ENCODE measurements at places on chromosomes 2 and 18.

- DNase-seq = no peak
Measured at GRCh38 chr2:223203971-223204929, 152.3 kb downstream of the KCNE4 start.

- no peak for DNase-seq
Measured at GRCh38 chr18:44590956-44591670, 89.6 kb upstream of the SETBP1 start.

GRCh38 chr2:62424899-62425298 lies 81.1 kb downstream of the TMEM17 start:
- no peak for DNase-seq

DNA sequence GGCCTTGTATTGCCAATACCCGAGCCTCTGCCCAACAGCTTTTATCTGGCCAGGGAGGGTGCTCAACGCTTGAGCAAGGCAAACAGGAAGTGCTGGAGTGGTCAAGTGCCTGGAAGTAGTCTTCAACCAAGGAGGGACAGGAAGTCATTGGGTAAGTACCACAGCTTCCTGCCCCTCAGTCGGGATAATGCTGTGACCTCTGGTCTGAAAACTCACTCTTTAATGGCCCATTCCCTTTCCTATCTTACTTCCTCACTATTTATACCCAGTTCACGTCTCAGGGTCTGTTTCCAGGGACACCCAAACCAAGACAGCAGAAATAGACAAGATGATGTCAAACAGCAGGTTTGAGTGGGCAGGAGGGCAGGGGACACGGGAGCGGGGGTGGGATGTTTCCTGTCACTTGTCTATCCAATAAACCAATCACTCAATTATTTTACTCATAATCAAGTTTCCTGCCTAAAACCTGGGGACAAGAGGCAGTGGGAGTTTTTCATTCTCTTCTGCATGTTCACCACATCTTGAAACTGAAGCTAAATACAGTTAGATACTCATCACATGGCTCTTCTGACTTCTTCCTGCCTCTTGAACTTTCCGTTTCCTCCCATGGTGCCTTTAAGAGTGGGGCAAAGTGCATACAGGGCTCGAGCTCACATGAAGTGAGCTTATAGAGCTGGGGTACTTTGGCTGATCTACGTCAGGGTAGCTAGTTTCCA lies 68.9 kb upstream of the CAB39 start:
- no peak for DNase-seq

DNA sequence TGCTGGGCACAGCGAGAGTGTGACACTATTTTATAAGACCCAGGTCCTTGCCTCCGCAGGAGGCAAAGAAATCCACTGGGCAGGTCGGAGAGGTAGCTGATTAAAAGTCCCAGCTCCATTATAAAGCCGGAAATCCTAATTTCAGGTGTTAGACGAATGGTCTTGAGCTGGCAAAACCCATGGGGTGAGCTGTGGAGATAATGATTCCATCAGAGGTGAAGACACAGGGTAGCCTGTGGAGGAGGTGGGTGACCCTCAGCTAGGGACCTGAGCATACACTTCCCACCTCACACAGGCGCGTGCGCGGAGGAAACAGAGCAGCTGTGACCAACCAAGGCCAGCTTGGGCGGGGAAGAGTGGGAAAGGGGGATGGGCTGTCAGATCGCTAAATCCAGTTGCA lies 201.7 kb upstream of the CXCR4 start:
- DNase-seq = no peak

DNA sequence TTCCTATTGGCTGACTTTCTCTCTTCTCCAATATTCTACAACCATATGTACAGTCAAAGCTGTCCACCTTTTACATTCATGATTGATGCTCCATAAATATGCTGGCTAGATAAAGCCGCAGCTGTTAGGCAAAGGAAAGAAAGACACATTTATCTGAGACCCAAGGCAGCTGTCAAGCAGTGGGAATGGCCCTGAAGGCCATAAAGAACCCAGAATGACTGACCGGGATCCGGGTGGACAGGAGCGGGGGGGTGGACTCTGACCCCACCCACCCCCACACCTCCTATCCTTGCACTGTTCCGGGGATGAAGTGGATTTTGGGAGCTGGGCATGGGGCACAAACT lies 116.4 kb downstream of the RTP5 start:
- no peak for DNase-seq

- no peak for DNase-seq
Measured at GRCh38 chr2:77086051-77086450, 436.1 kb downstream of the LRRTM4 start.

- no peak for DNase-seq
Measured at GRCh38 chr2:22885245-22885644, 499.7 kb upstream of the KLHL29 start.

DNA sequence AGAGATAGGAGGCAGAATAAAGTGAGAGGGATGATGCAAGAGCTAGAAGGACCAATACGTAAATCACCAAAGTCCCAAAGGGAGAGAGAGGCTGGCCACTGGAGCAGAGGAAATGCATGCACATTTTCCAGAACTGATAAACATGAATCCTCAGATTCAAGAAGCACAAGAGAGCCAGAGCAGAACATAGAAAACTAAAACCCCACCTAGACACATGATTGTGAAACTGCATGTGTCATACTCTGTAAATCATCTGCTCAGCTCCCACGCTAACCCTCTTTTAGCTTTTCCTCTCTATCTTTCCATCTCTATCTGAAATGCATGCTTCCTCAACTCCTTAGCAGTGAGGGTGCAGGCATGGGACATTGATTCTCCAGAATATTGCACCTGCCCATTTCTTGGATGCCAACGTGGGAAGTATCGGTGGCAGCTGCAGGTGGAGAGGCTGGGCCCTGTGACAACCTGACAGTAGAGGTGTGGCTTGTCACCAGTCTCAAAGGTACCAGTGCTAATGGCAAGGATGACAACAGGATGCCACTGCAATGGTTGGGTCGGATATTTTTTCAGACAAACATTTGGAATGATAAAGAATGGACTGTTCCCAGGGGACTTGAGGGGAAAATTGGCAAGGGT lies 89.3 kb upstream of the OTOS start:
- no peak for DNase-seq

DNA sequence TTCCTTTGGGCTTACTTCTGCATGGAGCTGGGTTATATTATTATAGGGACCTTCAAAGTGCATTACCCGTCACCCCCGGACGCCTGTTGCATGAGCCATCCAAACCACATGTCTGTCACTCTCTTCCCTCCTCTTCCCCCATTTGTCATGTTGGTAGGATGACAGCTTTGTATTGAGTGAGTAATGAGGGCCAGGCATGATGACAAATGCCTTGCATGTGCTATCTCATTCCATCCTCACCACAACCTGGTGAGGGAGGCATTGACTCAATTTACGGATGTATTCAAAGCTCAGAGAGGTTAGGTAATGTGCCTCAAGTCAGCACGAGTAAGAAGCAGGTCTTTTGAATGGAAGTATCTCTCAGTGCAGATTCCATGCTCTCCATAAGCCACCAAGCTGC lies 510.5 kb upstream of the TNP1 start:
- no peak for DNase-seq

GRCh38 chr2:85446296-85447221 lies 28.0 kb downstream of the SH2D6 start:
- no peak for DNase-seq

GRCh38 chr2:167506395-167506794 lies 618.1 kb downstream of the XIRP2 start:
- DNase-seq = no peak

DNA sequence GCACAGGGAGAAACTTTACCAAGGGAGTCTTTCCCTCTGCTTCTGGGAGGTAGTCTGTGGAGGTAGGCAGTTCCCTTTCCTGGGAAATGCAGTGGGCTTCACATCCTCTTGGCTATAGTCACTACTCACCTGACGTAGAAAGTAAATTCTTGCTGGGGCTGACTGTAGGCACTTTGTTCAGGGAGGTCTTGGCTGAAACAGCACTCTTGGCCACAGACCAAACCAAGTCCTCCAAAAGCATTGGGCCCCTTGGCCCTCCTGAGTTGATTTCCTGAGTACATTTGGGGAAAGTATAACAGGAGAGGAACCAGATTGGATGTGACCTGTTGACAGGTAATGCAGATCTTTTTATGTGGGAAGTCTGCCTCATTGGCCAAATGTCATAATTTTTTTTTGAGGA lies 108.9 kb downstream of the MGAT5 start:
- no peak for DNase-seq

DNA sequence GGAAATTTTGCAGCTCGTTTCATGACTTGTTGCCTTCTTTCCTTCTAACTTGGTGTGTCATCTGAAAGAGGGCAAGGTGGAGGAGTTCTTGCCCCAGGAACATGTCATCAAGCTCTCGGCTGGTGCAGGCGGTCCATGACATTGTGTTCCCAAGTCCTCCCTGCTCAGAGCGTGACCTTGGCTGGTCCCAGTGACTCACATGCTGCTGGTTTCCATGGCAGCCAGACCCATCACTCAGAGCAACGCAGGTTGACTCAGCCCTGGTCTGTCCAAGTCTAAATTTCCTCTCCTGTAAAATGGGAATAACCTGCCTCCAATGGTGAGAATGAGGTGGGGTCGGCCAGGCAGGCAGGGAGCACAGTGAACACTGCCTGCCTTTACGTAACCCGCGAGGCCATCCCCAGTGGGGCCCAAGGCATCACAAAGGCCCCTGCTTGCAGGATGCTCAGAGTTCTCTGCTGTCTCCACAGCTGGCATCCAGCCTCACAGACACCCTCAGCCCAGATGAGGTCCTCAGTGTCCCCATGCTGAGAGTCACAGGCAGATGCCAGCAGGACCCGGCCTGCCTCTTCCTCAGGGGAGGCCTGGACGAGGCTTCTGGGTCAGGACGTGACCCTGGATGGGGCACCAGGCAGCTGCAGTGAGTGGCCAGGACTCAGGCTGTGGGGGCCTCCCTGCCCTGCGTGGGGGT lies 143.7 kb downstream of the TPO start:
- DNase-seq = no peak

DNA sequence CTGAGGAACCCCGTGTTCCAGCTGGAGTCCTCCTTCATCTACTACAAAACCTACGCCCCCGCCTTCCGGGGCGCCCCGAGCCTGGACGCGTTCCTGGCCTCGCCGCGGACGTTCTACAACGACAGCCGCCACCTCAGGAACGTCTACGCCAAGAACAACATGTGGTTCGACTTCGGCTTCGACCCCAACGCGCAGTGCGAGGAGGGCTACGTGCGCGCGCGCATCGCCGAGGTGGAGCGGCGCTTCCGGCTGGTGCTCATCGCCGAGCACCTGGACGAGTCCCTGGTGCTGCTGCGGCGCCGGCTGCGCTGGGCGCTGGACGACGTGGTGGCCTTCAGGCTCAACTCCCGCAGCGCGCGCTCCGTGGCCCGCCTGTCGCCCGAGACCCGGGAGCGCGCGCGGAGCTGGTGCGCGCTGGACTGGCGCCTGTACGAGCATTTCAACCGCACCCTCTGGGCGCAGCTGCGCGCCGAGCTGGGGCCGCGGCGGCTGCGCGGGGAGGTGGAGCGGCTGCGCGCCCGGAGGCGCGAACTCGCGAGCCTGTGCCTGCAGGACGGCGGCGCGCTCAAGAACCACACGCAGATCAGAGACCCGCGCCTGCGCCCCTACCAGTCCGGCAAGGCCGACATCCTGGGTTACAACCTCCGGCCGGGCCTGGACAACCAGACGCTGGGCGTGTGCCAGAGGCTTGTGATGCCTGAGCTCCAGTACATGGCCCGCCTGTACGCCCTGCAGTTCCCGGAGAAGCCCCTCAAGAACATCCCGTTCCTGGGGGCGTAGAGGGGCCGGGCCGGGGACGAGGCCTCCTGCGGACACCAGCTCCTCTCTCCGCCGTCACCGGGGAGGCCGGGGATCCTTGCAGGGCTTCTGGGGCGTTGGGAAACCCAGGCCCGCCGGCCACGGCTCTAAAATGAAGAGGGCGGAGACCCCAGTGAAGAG lies 5.3 kb upstream of the NEU4 start:
- no peak for DNase-seq

GRCh38 chr2:36351736-36352349 lies 3.7 kb upstream of the CRIM1 start:
- no peak for DNase-seq

GRCh38 chr2:64987001-64987955 lies 1.9 kb upstream of the SLC1A4 start:
- DNase-seq = no peak

DNA sequence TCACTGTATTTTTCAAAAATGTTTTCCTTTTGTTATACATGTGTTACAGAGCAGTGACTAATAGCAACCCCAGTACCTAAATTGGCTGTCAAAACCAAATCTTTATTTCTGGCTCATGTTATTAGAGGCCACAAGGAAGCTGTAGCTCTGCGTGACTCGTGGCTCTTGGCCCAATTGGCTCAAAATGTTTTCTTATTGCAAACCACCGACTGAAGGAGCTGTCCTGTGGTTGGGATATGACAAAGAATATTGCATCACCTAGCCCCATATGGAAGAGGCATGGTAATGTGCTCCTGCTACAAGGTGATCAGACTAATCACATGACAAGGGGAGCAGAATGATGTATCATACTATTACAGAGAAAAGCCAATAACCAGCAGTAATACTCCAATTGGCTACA lies 1058.5 kb downstream of the CBLN2 start:
- DNase-seq = no peak

DNA sequence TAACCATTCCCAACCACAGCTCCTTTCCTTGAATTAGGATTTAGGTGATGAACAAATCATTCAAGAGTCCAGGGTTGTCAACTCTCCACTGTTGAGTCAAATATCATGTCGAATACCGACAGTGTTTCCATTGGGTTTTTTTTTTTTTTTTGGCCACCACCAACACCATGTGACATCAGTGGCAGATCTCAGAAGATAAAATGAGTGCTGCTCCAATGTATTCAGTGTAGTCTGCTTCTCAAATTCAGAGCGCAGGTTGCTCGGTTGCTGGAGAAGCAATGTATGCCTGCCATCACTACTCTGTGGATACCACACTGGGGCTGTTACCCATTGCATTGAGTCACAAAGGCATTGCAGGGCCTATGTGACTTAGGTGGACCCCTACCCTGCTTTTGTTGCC lies 10.8 kb upstream of the ATL2 start:
- DNase-seq = no peak

DNA sequence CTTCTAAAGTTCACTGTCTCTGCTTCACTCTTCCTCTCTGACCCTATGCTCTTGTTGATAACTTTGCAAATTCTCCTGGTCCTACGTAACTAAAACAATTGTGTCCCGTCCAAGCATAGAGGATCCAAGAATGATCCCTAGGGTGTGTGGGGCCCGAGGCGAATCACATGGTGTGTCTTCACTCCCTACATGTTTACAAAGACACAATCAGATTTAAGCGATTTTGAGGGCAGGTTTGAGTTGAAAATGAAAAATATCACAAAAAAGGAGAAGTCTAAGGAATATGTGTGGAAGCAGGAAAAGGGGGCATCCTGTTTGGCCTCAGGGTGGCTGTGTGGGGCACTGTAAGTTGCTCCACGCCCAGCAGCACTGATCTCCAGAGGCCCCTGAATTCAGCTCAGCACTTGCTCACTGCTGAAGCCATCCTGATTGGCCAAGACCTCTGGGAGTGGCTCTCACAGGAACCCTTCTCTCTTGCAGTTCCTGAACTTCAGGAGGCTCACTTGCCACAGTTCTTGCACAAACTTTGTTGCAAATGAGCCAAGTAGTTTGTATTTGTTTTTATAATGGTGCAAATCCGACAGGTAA lies 363.6 kb downstream of the ZNF521 start:
- DNase-seq = no peak

- DNase-seq = no peak
Measured at GRCh38 chr2:30756051-30756719, 51.1 kb downstream of the CAPN13 start.
